ENCODE measurements at places on chromosomes 12 and 14. TPM values are rescaled to one million over a fixed set of nuclear protein-coding genes. Genes with fewer than 3 reads are reported as not detected.

DNA sequence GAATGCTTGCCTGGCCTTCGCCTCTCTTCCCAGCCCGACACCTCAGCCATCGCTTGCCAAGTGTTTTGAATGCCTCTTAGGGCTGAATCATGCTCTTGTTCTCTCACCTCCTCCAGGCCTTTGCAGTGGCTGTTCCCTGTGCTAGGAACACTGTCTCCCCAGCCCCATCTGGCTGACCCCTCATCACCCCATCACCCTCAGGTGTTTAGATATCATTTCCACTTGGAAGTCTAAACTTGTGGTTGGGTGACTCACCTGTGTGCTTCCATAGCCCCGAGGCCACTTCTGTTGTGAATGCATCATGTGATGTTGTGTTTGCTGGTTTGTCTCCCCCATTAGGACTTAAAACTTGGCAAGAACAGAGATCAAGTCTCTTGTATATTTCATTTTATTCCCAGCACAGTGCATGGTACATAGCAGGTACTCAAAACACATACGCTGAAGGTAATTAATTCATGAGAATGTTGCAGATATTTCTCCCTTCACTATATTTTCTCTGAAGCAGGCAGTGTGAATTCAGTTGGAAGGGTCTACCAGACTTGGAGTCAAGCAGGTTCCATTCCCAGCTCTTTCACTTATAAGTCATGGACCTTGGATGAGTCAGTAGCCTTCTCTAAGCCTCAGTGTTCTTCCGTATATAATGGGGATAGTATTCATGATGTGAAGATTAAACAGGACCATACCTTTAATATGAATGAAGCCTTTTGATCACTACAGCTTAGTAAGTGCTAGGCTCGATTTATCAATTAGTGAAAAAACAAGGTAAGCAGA, 67.8 kb downstream of the HRK start:
- no peak for DNase-seq

DNA sequence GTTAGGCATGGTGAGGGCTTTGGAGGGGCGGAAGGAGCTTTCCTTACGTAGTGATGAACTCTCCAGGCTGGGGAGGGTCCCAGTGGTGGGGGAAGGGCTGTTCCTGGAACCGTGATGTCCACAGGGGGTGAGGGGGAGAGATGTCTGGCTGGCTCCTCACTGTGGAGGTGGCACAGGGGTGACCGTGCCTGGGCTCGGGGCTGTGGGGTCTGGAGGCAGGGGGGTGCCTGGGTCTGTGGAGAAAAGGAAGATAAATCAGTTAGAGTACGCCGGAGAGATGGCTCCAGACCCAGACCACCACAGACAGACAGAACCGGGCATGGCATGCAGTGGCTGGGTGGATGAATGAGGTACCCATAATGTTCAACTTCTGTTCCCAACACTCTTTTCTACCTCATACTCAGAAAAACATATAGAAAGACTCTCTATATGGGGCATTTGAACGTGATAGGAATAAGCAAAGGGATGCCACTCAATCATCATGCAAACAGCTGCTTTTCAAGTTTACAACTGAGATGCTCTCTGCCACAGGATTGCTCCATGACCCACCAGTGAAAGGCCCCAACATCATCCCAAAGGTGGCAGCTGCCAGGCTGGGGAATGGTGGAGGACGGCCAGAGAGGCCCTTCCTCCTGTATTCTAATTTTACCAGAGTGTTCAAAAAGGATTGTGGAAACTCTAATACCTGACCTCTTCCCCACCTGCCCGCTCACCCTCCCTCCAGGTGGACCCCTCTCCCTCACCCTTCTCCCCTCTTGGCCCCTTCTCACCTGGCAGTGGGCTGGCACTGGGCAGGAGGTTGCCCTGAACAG, 5.6 kb downstream of the MYL6 start:
- DNase-seq: no peak

DNA sequence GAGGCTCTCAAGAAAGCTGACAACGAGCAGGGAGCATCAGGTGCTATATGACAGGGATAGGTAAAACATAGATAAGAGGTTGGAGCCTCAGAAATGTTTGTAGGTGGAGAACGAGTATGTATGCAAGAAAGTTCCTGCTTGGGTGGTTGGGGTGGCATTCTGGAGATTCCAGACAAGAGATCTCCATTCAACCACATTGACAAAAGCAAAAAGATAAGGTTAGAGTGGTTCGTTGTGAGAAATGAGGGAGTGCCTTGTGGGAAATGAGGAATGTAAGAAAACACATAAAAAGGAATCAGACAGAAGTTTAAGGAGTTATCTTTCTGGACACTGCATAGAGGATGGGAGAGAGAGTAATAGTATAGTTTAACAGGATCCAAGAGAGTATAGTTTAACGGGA, 290.3 kb downstream of the DPF3 start:
- DNase-seq: no peak

GRCh38 chr14:39428118-39428517, 4.1 kb downstream of the FBXO33 start:
- no peak for DNase-seq

DNA sequence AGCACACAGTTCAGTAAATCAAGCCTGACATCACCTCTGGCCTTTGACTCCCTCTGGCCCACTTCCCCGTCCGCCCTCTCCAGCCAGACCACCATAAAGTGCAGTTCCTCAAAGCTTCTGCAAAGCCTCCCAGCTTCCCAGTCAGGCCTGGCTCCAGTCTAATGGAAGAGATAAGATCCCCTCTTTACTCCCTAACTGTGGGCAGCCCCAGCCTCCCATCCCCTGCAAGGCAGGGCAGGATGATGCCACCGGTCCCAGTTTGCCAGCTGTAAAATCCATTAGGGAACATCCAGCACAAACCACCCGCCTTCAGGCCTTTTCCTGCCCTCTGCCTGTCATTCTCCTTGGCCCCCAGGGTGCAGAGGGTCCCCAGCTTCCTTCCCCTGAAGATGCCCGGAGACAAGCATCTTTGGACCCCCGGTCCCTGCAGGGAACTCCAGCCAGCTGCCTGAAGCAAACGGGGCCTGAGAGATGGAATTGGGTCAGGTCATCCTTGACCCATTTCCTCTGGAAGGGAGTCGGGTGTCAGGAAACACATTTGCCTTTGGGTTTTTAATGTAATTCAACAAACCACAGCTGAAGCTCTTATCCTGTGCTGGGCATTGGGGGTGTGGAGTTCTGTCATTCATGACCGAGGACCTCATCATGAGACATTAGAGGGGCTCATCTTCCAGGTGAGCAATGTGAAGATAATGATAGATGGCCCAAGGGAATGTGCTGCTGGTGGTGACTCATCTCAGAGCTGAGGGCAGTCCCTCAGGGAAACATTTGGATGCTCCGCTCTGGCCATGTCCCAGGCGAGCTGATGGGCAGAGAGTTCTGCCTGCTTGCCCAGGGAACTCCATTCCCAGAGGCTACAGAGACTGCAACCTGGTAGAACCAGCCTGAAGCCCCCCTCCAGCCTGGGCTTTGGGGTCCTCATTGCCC, 93.8 kb upstream of the CLMN start:
- no peak for DNase-seq

- no peak for DNase-seq
Observed at GRCh38 chr14:65962952-65963351, 523.2 kb upstream of the CCDC196 start.

Gene GALNT9
- polyA plus RNA-seq: 1.5 TPM

Gene SLC10A1
- not detected for polyA plus RNA-seq

Gene BATF
- 1.0 TPM for polyA plus RNA-seq
